Thymus (tissue), 14 donors: ENCODE measurements at places on chromosomes 2 and 18.

DNA sequence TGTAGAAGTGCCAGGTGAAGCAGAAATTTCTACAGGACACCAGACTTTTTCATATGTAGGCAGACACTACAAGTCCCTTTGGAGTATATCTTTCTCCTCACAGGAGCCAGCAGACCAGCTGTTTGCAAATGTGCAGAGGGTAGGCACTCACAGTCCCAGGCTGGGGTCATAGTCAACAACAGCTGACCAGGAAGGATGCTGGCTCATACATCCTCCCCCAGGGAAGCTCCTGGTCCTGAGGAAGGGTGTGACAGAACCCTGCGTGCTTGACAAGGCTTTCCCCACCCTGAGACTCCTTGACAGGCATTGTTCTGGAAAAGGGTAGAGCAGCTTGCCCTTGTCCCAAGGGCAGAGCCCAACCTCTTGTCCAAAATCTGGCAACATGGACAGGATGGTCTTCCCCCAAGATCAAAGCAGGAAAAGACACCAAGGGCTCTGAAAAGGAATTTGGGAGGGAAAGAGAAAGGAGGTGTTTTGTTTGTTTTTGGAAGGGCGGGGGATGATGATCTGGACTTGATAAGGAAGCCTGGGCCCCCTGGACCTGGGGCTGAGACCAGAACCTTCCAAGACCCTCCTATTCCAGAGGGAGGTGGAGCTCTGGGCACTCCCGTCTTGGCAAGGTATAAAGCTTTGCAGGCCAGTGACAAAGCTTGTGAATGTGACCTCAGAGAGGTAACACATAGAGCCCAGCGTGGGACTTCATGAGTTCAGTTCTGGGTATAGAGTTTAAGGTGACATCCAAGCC, 87.1 kb downstream of the GFPT1 start:
- no peak for DNase-seq

DNA sequence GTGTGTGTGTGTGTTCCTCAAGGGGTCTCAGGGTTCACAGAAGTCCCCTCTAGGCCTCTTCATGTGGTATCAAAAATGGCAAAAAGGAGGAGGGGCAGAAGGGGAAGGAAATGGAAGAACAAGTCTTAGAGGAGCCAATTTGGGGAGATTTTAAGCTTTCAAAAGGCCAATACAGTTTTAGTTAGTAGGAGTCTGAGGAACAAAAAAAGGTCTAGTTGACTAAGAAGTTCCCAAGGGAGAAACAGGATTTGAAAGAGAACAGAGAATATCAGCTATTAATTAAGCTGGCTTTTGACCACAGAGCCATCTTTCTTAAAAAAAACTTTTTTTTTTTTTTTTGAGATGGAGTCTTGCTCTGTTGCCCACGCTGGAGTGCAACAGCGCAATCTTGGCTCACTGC, 7.1 kb downstream of the RNF125 start:
- no peak for DNase-seq

- DNase-seq = no peak
Measured at GRCh38 chr2:11996618-11997017, 250.2 kb downstream of the LPIN1 start.

- no peak for DNase-seq
Measured at GRCh38 chr18:26480897-26481795, 67.2 kb downstream of the KCTD1 start.

DNA sequence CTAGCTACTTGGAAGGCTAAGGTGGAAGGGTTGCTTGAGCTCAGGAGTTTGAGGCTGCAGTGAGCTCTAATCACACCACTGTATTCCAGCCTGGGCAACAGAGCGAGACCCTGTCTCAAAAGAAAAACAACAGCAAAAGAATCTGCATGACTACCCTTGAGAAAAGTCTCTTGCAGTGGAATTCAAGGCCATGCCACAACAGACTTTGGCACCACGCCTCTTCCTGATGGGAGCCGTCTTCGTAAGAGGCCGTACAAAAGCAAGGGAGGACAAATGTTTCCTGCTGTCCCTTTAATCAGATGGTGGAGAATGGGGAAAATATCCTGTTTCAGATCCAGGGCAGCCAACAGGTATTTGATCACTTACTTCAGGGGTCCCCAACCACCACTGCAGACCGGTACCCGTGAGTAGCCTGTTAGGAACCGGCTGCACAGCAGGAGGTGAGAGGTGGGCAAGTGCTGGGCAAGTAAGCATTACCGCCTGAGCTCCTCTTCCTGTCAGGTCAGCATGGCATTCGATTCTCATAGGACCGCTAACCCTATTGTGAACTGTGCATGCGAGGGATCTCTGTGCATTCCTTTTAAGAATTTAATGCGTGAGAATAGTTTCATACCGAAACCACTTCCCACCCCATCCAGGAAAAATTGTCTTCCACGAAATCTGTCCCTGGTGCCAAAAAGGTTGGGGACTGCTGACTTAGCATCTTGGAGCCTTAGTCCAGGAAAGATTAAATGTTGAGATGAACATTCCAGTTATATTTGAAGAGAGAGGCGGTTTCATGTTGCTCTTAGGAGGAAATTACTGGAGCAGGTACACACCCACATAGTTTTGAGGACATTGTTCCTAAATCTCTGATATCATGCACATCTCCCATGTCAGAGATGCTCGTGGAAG, 94.4 kb upstream of the XPO1 start:
- no peak for DNase-seq

DNA sequence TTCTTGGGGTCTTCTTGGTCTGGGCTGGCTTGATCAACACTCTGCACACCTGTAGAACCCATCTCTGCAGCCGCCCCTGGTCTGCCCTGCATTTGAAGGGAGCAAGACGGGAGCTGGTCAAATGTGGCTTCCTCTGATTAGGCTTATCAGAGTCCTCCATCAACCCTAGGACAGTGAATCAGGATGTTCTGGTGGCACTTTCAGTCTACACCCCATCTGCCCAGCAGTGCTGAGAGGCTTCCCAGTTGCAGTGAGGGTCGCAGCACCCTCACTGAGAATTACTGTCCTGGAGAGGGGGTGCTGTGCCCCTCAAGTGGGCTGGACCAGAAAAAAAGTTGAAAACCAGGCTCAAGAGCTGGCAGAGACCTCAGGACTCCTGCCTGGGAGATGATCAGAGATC, 152.9 kb downstream of the DYSF start:
- DNase-seq = no peak

- DNase-seq = no peak
Measured at GRCh38 chr2:10536569-10537133, 88.5 kb upstream of the ODC1 start.

DNA sequence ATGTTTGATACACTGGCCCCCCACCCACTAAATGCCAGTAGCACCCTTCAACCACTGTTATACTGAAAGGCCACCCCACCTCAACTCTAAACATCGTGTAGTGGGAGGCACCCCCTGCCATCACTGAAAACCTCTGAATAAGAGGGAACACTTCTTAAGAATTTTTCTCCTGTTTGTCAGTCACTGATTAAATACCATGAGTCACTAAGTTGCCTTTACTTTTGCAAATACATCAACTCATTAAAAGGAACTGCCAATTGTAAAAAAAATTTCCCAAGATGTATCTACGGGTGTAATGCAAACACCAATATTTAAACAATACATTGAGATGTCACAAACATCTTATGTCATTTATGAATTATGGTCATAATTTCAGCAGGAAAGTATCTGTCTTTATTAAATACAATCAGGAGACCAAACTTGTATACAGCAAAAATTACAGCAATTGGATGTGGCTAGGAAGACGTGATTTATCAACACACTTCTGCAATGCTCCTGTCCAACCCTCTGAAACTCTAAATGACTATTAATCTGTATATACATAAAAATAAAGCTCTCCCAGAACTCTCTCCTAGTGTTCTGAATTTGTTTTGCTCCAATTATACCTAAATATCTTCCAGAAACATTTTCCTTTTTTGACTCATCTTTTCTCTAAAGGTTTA, 144.1 kb upstream of the STK17B start:
- no peak for DNase-seq

DNA sequence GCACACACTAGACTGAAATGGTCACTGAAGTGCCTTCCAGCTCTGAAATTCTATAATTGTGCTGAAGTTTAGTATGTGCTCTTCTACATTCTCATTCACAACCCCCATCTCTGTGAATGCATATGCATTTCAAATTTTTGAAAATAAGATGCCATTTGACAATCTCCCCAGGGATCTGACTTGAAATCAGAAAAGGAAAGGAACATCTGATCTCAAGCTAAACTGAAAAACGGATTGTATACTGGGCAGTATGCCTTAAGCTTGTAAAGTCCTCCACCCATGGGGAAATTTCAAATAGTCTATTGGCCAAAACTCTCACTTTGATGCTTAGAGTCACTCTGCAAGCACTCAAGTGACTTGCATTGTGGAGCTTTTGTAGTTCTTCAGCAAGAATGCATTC, 22.9 kb downstream of the FAP start:
- DNase-seq = no peak

GRCh38 chr2:221807706-221808105, 235.6 kb upstream of the EPHA4 start:
- DNase-seq = no peak

DNA sequence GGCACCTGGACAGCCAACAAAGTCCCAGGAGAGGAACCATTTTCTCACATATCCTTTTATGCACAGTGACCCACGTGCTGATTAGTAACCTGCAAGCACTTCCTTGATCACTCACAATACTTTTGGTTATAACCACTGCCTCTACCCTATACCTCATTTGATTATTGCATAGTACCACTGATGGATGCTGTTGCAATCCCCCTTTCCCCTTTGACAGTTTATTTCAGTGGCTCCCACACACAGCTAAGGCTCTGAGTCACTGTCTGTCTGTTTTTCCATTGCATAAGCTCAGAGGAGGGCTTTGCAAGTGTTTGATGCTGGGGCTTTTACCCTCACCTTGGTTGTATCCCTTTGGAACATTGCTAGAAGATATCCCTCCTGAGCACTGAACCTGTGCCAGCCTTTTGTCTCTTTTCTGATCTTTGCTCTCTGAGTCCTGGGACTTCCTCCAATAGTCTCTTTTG, 101.7 kb upstream of the RBBP8 start:
- DNase-seq = no peak

GRCh38 chr2:219453671-219454590, 19.3 kb downstream of the SPEG start:
- DNase-seq = no peak

DNA sequence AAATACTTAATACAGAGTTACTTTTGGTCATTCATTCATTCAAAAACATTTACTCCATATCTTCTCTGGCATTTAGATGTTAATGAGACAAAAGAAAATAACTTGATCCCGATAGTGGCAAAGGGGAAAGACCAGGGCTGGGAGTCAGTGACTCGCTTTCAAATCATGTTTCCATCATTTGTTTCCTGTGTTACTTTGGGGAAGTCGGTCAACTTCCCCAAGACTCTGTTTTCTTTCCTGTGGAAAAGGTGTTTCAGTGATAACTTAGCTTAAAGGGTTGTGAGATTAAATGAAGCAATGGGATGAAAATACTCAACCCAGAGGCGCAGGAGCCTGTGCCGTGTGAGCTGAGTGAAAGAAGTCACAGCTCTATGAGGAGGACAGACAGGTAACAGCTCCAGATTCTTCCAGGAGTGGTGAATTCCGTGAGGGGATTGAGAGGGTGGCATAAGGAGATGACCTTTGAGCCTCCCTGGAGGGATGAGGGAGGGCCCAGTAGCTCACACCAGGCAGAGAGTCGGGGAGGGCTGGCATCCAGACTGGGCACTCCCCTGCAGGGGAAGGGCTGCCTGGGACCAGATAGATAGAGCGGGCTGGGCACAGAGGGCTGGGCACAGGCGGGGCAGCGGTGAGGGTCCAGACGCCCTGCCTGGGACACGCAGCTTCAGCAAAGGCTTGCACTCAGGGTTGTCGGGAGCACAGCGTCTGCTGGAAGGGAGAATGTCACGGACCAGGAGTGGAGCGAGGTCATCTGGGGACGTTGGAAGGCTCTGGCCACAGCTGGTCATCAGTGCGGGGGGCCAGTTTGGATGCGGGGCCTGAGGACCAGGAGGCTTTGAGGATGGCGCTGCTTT, 70.1 kb downstream of the TSHZ1 start:
- DNase-seq = no peak

DNA sequence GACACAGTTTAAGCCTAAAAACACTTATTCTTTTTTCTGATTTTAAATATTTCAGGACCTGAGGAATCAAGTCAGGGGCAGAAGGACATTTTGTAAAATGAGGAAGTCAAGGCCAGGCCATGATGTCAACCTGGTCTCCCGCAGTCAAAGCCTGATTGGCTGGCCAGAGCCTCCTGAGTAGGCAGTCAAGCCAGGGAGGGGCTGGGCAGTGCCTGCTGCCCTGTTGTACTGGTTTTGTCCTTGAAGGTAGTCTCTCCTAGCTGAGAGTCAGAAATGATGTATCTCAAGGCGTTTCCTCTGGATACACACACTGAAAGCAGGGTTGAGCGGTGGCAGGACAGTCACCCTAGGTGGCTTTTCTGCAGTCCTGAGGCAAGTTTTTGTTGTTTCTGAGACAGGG, 19.8 kb downstream of the CCT7 start:
- no peak for DNase-seq

- no peak for DNase-seq
Measured at GRCh38 chr2:103402336-103402735, 640.5 kb downstream of the TMEM182 start.

DNA sequence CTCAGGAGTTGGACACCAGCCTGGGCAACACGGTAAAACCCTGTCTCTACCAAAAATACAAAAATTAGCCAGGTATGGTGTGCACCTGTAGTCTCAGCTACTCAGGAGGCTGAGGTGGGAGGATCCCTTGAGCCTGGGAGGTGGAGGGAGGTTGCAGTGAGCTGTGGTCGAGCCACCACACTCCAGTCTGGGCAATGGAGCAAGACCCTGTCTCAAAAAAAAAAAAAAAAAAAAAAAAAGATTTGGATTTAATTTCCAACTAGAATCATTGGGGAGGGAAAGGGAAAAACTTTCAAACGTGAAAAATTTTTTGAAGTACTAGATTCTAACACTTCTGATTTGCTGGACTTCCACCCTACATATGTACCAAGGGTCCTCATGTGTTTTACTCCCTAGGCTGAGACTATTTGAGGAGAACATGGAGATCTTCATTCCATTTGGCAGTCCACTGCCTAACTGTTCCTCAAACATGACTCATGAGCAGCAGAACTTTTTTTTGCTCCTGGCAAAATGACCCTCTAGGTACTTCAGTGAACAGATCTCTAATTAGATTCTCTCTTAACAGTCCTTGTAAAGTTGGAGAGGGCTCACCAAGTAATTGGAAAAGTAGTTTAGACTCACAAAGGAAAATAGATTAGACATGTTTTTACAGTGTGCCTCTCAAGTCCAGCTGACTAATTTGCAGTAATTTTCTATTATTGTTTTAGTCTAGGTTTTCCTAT, 267.6 kb downstream of the METTL4 start:
- DNase-seq = no peak

DNA sequence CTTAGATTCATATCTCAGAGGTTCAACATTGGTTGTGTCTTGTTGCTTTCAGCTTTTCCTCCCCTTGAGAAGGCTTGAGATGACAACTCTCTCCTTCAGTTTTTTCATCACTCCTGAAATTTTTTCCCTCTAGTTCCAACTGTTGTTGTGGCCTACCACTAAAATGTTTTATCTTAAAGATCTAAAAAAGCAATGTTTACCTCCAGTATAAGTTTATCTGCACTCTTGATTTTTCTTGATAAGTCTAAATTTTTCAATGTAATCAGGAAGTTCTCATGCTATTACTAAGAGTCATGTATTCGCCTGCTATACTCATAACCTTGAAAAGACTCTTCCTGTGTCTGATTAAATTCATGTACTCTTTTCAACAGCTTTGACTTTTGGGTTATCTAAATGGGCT, 366.3 kb upstream of the TFPI start:
- DNase-seq = no peak

GRCh38 chr2:176415174-176415895, 146.1 kb downstream of the MTX2 start:
- no peak for DNase-seq

GRCh38 chr2:181197140-181197760, 216.8 kb downstream of the UBE2E3 start:
- no peak for DNase-seq
